Pons (tissue), 1 donor: ENCODE measurements at places on chromosomes 13 and 19.

GRCh38 chr13:50015750-50016149, 506 bp downstream of the KCNRG start:
- no peak for DNase-seq

DNA sequence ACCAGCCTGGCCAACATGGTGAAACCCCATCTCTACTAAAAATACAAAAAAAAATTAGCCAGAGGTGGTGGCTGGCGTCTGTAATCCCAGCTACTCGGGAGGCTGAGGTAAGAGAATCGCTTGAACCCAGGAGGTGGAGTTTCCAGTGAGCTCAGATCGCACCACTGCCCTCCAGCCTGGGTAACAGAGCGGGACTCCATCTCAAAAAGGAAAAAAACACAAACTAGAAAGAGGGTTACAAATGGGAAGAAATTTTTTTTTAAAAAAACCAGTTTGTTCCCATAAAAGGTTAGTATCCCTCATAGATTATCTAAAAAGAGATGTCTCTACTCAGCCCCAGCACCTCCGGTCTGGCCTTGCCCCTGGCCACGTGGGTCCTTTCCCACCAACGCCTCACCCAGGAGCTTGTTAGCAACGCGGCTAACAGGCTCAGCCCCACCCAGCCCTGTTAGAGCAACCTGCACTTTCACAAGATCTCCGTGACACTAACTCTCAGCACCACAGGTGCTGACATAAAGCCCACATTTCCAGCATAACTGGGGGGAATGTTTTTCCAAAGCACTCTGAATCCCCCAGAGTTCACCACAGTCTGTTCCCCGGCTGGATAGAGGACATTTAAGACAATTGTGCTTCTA, 4.3 kb downstream of the DMKN start:
- DNase-seq: no peak

DNA sequence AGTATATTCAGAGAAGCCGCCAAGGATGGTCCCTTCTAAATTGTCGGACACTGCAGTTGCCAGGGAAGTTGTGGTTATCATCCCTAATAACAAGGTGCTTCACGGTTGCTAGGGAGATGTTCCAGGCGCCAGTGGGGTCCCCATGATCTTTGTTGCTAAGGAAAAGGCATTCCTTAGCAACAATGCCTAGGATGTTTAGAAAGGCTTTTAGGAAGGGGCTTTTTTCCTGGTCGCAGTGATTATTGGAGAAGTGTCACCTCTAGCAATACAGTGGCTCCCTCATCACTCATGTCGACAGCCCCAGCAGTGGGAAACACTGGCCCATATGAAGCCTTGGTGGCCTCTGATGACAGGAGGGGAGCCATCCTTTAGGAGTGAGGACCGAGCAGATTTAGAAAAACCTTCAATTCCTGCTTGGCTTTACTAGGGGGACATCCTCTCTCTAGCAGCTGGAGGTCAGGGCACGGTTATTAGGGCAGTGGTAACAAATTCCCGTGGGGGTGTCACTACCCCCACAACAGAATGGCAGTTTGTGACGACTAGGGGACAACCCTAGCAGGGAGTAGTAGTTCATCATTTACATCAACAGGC, 6.4 kb upstream of the TMC4 start:
- no peak for DNase-seq

DNA sequence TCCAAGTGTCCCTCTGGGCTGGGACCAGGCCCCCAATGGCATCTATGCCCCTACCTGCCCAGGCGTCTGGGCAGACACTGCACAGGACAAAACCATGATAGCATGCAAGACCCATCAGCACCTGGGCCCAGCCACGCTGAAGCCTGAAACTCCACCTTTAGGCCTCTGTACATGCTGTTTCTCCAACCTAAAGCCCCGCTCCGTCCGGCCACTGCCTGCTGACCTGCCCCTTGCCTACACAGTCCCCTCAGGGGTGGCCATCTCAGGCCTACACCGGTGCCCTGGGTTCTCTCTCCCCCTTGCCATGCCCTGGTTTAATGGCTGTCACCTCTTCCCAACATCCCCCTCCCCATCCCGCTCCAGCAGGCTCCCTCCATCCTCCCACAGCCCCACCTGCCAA, 15.3 kb downstream of the GJA3 start:
- DNase-seq: no peak

- no peak for DNase-seq
Measured at GRCh38 chr19:8057545-8058270, 5.1 kb downstream of the CCL25 start.

GRCh38 chr13:80133631-80134261, 207.2 kb downstream of the SPRY2 start:
- peak; percentile 75 for DNase-seq
